ENCODE measurements at places on chromosomes 6 and 20.

- no peak for DNase-seq
These were observed 95.4 kb upstream of the CEP85L start for GRCh38 chr6:118746825-118747174.

DNA sequence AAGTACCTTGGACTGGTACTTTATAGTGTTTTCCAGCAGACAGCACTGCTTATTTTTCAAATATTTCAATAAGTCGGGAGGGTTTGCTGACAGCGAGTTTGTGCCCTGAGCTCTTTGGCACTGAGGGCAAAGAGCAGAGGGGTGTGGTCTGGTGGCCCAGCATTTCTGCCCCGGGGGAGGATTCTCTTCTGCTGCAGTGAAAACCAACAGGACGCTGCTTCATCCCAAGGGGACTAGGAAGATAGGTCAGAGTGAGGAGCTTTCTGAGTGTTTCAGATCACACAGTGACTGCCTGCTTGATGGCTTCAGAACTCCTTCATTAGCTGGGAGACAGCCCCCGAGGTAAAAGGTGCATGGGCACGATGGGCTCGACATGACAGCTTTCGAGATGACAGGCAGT is 8.6 kb downstream of the ULBP2 start:
- DNase-seq = no peak

DNA sequence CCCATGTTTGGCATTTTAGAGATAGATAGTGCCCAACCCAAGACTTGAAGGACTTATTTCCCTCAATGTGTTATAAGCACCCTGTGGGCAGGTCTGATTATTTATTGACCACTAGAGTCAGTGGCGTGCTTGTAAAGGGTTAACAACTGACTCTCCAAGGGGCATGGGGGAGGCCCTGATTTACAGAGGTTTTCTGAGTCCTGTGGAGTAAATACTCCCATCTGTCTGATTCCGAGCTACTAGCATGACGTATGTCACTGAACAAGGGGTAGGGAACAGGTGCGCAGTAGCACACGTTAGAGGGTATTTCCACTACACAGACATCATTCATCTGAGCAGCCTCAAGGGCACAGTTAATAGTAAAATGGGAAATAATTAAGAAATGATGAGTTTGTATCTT is 17.4 kb upstream of the TRAM2 start:
- DNase-seq = no peak

DNA sequence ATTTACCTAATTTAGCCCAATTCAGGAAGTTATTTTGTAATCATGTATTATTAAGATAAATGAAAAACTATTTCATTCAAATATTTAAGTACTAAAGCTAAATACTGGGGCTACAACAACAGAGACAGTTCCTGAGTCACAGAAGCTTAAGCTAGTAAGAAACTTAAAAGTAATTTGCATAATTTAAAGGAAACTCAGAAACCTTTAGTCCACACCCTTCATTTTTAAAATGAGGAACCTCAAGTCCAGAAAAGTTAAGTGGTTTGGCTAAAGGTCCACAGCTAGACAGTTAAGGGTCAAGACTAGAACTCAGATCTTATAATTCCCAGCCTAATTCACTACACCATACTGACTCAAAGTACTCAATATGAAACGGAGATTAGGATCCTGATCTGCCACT is 7.2 kb downstream of the LMBRD1 start:
- no peak for DNase-seq

DNA sequence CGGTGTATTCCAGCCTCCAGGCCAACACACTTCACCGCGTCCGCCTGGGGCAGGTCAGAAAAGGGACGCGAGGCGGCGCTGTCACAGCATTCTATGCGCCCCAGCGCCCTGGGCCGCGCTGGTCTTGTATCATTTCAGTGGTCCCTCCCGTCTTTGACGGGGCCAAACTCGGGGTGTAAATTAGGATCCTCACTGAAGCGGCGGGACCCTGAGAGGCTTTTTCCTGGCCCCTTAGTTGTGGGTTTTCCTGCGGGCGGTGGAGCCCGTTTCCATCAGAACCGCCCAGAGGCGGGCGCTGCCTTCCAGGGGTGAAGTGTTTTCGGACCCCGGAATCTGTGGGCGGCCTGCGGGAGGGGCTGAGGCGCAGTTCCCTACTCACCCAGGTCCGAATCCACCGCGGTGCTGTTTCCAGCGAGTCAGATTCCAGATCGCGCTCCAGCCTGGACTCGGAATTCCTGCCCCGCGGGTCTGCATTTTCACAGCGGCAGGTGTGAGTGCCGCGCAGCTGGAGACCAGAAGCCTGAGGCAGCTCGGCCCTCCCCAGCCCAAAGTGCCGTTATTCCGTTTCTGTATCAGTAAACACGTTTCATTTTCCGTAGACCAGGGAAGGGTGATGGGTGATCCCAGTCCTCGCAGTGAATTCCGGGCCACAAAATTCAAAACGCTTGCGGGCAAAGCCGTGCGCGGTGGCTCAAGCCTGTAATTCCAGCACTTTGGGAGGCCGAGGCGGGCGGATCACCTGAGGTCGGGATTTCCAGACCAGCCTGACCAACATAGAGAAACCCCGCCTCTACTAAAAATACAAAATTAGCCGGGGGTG is 3.9 kb upstream of the MICB start:
- DNase-seq = peak; percentile 93

DNA sequence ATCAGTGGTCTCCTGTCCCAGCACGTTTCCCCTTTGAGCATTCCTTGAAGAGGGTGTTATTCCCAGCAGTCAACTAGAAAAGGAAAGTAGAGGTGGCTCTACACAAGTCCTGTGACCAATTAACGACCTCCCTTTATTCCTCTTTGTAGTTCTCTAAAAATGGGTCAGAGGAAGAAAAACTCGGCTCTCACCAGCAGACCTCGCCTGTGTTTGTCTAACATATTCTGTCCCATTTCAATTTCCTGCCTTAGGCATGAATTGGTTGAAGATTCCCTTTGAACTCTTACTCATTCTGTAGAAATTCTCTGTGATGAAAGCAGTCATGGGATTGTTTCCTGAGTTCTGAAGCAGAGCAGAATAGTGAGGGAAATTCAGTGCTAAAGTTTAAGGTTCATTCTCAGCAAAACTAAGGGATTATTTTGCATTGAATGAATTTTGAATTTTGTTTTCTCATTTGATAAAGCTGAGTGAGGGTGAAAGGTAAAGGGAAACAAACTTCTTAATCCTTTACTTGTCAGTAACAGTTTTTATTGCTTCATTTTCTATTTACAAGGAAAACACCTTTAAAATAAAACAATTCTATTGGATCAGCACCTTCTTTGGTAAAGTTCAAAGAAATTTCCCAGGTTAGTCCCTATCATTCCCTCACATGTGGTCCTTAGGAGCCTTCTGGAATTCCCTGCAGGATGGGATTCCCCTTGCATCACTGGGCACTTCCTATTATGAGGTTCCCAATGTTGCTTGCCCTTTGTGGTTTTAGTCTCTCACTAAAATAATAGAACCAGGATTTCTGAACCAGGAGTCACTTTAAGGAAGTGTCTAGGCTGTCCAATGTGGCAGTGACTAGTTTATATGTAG is 105.8 kb downstream of the SLX4IP start:
- no peak for DNase-seq

GRCh38 chr6:31007694-31008093 is 2.6 kb upstream of the MUC22 start:
- no peak for DNase-seq

DNA sequence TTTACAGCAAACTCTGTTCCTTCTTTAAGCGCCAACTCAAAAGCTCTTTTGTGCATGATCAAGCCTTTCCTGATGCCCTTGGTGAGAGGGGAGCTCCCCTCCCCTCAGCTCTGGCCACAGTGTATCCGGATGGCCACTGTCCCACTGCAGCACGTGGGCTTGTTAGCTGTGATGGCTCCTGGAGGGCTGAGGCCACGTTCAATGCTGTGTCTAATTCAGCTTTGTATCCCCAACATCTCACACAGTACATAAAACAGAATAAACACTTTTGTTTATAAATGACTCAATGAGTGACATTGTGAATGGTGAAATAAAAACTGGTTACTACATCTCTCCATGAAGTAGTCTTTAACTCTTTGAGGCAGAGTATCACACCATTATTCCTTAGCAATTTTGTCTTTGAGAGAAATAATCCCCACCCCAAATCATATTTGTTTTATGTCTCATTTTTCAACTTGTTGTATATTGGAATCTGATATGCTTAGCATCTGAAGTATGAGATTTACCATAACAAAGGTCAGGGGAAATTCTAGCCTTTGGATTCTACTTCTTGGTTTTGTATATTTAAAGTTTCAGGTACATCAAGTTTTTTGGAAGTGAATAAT is 44.5 kb downstream of the EDN1 start:
- DNase-seq = no peak

DNA sequence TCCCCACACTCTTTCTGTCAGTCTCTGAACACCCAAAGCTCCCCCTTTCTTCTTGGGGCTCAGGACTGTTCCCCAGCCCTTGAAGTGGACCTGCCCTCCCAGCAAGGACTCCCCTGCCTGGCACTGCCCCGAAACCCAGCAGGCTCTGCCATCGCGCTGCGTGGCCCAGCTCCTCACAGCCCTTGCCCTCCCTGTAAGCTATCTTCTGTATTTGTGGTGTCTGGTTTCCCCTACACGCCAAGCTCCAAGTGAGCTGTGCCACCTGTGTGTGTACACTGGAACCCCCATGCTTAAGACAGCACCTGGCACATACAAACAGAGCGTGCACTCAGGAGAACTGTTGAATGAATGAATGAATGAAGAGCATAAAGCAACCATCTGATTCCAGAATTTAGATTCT is 57.7 kb downstream of the TMEM242 start:
- no peak for DNase-seq

DNA sequence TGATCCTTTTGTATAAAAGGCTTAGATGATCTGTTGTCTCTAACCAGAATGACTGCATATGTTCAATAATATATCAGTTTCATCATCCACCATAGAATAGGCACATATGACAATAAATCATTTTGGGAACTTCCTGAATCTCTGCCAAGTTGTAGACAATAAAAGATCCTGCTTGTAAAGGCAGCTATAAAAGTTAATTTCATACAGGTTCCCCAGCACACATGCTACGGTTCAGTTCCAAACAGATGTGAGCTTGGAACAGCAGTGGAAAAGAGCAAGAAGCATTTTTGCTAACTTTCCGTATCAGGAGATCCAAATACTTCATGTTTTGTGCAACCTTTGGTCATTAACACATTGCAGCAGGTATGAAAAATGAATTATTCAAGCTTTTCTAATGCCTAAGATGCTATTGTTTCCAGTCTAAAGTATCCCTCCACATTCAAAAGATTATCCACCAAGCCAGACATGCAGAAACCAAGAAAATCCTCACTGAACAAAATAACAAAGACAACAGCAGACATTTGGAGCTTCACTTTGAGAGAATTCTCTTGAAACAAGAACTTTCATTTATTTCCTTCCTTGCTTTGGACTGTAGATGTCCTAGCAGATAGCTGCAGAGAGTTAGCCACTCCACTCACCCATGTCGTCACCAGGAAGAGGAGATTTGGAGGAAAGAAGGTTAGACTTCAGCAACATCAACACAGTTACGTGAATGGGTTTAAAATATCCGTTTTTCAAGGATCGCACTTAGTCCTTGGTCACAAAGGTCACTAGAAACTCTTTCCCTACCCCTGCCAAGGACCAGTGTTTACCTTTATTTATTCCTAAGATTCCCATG is 453.5 kb upstream of the JARID2 start:
- DNase-seq = no peak

- DNase-seq = no peak
These were observed 43.2 kb upstream of the DDR1 start for GRCh38 chr6:30840935-30841643.

GRCh38 chr20:61700595-61701140 is 365.0 kb downstream of the TAF4 start:
- DNase-seq = peak; percentile 8

GRCh38 chr6:168574699-168575195 is 133.8 kb downstream of the SMOC2 start:
- peak; percentile 66 for DNase-seq

DNA sequence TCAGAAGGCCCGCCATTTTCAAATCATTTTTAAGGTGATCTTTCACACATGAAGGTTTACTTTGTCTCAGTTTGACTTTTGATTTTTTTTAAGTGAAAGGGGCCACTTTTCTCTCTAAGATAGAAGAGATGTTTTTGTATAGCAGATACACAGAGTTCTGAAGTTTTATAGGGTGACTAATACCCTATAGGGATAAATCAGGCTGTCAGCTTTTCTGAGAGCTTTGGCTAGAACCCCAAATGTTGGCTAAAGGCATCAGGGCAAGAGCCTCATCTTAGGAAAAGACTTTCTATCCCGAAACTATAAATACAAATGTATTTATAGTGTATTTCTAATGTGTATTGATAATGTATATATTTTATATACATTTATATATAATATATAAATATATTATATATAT is 181.4 kb downstream of the TBX18 start:
- DNase-seq = no peak

- DNase-seq = no peak
These were observed 135.1 kb downstream of the AGPAT4 start for GRCh38 chr6:161138543-161139303.
